ENCODE measurements at places on chromosomes 7 and 10. TPM values are rescaled to one million over a fixed set of nuclear protein-coding genes. Genes with fewer than 3 reads are reported as not detected.

GRCh38 chr7:83466956-83467355 lies 182.0 kb downstream of the SEMA3E start:
- DNase-seq, result no peak

DNA sequence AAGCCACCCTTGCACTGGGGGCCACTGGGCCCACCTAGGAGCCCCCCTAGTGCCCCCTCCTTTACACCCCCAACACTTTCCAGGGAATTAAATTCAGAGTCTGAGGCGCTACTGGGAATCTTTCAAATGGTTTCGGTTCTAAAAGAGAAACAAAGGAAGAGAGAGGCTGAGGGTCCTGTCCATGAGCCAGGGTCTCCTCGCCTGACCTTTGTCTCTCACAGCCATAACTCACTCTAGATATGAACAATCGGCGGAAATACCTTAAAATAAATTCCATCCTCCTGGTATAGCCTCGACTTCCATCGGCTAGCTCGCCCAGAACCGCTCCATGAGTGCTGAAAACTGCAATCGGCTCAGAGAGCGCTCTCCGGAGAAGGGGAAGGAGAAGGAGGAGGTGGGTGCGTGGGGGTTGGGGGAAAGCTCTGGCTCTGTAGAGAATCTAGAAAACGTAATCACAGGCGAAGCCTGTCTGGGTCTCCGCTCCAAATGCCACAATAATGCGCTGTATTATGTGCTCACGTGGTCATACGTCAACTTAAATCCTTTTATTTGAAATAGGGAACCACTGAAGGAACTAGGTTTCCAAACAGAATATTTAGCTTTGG lies 12.6 kb downstream of the HOXA4 start:
- no peak for DNase-seq

GRCh38 chr10:99370993-99371392 lies 41.8 kb downstream of the CNNM1 start:
- no peak for DNase-seq

ELAPOR2 gene
- 3.6 TPM for total RNA-seq

GRCh38 chr10:78768876-78769275 lies 299.9 kb upstream of the ZMIZ1 start:
- DNase-seq, result no peak

PIP gene
- not detected for total RNA-seq

HOXA4 gene
- total RNA-seq, result 0.97 TPM

Measured in Right ventricle myocardium superior (tissue), 1 donor.